ENCODE measurements at places on chromosomes 16 and 17.

DNA sequence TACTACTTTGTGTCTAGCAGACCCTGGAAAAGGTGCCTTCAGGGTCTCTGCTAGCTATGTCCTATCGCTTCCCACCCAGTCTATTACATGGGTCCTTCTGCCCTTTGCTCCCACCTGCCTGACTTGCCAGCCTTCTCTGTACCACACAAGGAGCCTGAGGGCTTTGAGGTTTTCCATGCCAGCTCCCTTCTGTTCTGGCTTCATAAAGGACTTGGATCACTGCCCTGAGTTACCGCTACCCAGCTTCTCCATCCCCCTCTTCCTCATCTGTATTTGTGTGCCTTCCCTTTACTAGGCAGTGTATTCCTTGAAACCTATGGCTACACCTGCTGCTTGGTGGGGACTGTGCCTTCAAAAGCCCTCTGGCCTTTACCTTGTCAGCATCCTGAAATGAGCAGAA lies 19.6 kb upstream of the LLGL1 start:
- DNase-seq = no peak

DNA sequence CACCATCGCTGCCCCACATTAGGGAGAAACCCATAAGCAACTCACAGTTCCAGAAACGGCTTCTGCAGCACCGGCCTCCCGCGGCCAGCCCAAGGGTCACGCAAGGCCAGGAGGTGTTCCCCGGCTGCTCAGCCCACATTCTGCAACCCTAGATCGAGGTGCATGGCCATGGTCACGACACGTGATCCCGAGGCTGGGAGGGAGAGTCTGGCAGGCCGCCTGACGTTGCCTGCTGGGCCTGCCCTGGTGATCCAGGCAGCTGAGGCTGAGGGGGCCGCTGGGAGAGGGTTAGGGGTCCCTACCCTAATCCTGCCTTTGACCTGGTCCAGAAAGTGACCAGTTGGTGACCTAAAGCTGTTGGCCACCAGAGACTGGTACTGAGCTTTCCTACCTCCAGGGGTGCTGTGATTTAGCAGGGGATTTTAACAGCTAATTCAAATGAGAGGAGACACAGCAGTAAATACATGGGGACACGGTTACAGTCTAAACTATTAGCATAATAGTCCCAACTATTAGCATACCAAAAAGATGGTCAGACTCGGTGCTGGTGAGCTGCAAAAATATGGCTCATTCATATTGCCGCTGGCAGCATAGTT lies 97.4 kb upstream of the CIBAR2 start:
- no peak for DNase-seq

- no peak for DNase-seq
These were observed 17.3 kb downstream of the MYO18A start for GRCh38 chr17:29162909-29163341.

DNA sequence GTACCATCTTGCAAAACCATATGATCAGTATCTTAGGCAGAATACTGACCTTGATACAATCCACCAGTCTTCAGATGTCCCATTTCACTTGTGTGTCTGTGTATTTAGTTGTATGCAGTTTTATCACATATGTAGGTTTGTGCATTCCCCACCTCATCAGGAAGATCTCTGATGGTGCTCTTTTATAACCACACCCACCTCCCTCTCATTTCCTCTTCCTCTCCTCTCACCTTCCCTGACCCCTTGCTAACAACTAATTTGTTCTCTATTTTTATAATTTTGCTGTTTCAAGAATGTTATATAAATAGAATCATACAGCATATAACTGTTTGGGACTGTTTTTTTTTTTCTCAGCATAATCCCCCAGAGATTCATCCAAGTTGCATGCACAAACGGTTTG lies 52.0 kb upstream of the ACSM2B start:
- no peak for DNase-seq

GRCh38 chr17:30838202-30838807 lies 6.5 kb downstream of the ATAD5 start:
- DNase-seq = no peak

GRCh38 chr16:78773291-78773702 lies 673.8 kb downstream of the WWOX start:
- no peak for DNase-seq
